ENCODE measurements at places on chromosomes 1 and 21.

GRCh38 chr1:53507116-53507820, 48.1 kb downstream of the DMRTB1 start:
- DNase-seq, result no peak

DNA sequence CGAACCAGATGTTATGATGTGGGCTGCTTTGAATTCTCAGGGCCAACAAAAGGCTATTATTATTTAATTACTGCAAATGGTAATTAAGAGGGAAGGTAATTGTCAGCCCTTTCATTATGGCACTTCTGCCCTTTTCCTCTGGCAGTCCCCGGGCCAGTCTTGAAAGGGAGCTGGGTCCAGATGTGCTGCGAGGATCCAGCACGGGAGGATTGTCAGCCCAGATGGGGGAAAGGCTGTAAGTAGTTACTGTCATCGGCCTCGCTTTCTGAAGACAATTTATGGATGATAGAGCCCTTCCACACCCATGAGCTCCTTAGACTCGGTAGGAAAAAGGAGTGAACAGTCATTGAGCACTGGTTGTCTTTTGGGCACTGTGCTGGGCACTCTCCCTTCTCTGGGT, 8.7 kb upstream of the ZNF362 start:
- no peak for DNase-seq

GRCh38 chr1:147574401-147574800, 33.1 kb downstream of the BCL9 start:
- DNase-seq, result no peak

GRCh38 chr1:174000371-174000770, 21.8 kb downstream of the RC3H1 start:
- DNase-seq, result no peak

GRCh38 chr21:44800103-44800502, 1.5 kb downstream of the UBE2G2 start:
- no peak for DNase-seq

DNA sequence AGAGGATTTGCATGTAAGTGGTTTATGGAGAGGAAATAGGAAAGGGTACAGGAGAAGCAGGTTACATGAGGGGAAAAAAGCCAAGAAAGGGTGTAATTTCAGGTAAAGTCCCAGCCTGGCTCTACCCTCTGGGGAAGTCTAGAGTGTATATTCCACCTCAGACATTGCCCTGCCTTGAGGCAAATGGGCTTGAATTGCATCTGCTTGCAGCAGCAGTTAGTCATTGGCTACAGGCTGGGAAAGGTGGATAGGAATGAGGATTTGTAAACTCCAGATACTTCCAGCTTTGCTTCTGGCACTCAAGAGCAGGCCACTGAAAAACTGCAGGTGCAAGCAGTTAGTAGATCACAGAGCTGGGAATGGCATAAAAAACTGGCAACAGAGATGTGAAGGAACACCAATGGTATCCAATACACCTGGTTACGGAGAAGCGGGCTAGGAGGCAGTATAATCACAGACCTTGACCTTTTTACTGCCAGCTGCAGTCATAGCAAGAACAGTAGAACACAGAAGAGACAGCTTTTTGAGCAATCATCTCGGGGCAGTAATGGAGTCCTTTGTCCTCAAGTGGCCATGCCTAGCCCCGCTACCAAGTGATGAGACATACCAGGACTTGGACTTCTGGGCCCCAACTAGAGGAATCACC, 226.9 kb upstream of the NRIP1 start:
- DNase-seq, result no peak

DNA sequence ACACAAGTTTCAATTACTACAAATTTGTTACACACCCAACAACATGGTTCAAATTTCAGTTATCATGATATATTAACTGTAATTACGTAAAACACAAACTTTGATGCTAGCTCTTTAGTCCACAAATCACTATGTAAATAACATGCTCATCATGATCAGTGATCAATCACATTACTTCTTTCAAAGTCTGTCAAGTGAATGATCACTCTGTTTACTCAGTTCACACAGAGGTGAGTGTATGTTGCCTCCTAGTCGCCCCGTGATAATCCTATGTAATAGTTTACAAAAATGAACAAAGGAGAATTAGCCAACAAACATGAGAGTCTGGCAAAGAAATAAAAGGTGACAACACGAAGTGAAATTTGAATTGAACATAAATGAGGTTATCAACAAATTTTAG, 14.3 kb downstream of the EDEM3 start:
- no peak for DNase-seq

- DNase-seq, result no peak
Observed at GRCh38 chr1:70205071-70205433, 327 bp downstream of the LRRC40 start.

- DNase-seq, result peak; percentile 66
Observed at GRCh38 chr1:94286864-94287437, 49.6 kb upstream of the ARHGAP29 start.

- DNase-seq, result no peak
Observed at GRCh38 chr1:63198871-63199394, 123.4 kb upstream of the FOXD3 start.

GRCh38 chr1:231216498-231216897, 24.5 kb upstream of the GNPAT start:
- no peak for DNase-seq
